Nephron progenitor cell (in vitro differentiated cells): ENCODE measurements at places on chromosomes 5 and 9.
A peak's percentile ranks its signal among the peaks of the same experiment; 100 is the strongest.

GRCh38 chr9:19516348-19516747 lies 107.5 kb downstream of the ACER2 start:
- H3K4me3 ChIP-seq, result no peak overlapping the region
- peaks cover 26% of the 10 kb centered on the region for H3K4me1 ChIP-seq
- no peak overlapping the region for H3K27ac ChIP-seq
- DNase-seq, result no peak
- no peaks in the 10 kb centered on the region for H3K27me3 ChIP-seq

DNA sequence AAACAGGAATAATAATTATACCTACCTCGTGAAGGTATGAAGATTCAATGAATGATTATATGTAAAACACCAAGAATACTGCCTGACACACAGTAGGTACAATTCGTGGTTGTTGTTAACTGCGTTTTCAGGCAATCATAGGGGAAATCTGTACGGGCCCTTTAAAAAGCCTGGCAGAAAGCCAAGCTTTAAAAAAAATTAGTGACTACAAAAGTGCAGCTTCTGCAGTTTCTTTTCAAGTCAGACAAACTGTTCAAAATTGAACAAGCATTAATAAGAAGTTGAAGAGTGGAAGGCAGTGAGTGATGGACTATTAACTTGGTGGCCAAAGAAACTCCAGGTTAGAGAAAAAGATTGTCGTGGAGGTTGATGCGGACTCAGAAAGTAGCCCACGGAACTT lies 85.9 kb upstream of the TRIO start:
- no peak overlapping the region for H3K4me3 ChIP-seq
- H3K27ac ChIP-seq, result no peak overlapping the region
- no peaks in the 10 kb centered on the region for H3K36me3 ChIP-seq
- no peak for DNase-seq
- no peaks in the 10 kb centered on the region for H3K4me1 ChIP-seq

GRCh38 chr5:172852490-172853354 lies 18.7 kb downstream of the ERGIC1 start:
- no peaks in the 10 kb centered on the region for H3K36me3 ChIP-seq
- peak overlapping the region; percentile 16 for H3K27ac ChIP-seq
- peaks cover 61% of the 10 kb centered on the region for H3K4me1 ChIP-seq
- no peaks in the 10 kb centered on the region for H3K27me3 ChIP-seq

DNA sequence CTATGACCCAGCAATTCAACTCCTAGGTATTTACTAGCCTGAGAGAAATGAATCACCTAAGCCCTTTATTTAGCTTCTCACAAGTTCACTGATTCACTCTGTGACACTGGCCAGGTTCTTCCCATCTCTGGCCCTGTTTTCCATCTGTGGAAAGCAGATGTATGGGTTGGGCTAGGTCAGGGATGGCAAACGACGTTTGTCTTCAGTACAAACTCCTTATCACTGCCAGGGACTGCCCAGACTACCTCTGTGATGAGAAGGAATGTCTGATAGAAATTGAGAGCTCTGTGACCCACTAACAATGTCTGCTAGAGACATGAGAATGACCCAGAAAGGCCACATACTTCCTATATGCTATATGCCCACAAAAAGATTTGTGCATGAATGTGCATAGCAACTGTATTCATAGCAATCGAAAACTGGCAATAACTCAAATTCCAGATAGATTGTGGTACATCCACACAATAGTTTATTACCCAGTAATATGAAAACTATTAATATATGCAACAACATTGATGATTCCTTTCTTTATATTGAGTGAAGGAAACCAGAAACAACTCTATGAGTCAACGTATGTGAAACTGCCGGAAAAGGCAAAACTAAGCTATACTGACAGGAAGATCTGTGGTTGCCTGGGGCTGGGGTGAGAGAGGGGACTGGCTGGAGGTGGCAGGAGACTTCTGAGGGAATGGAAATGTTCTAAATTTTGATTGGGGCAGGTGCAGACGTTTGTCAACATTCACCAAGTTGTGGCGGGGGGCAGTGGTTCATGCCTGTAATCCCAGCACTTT lies 32.0 kb upstream of the ADAM19 start:
- H3K27me3 ChIP-seq, result peaks cover 4% of the 10 kb centered on the region
- no peak overlapping the region for H3K27ac ChIP-seq
- no peak for DNase-seq
- peaks cover 24% of the 10 kb centered on the region for H3K4me1 ChIP-seq
- H3K4me3 ChIP-seq, result no peak overlapping the region

DNA sequence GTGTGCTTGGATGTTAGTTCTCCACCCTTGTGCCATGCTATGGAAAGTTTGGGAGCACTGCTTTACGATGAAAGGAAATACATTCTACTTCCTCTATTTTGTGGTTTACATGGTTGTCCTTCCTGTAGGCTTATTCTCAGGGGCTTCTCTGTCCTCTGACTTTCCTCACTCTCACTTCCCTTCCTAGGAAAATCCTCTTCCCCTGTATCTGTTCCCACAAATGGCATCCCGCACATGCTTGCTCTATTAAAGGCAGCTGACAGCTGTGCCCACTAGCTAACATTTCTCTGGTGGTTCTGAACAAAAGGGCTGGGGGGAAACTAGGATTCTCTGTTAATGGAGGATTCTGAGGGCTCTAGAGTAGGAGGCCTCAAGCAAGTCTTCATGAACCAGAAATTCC lies 52.4 kb downstream of the FAM170A start:
- H3K4me3 ChIP-seq, result no peak overlapping the region
- no peaks in the 10 kb centered on the region for H3K27me3 ChIP-seq
- DNase-seq, result no peak
- H3K27ac ChIP-seq, result no peak overlapping the region

DNA sequence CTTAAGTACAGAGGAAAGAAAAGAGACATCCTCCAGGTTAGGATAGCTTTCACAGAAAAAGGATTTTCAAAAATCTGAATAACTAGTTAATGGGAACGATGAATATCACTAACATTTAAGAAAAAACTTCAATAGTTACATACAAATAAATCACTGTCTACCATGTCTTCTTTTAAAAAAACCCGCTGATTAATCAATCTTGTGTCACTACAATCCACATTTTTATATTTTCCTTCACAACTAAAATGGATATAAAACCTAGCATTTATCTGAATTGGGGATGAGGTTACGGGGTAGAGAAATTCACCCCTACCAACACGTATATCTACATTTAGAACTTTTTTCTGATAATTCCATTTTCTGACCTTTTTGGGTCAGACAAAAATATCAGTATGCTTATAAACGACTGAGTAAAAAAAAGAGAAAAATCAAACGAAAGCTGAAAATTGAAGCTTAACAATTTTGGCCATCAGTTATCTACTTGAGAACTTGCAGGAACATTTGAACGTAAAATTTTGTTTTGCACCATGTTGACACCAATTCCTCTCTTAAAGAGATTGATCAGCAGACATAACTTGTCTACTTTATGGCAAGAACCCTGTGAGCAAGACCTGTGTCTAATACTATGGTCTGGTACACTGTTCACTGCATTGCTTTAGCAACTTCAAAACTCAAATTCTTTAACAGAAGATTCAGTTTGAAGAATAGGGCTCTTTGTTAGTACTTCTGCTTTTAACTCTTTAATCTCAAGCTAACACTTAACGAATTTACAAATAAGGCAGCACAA lies 4.8 kb downstream of the NR3C1 start:
- no peak overlapping the region for H3K27ac ChIP-seq
- H3K4me3 ChIP-seq, result no peak overlapping the region
- H3K36me3 ChIP-seq, result no peaks in the 10 kb centered on the region
- peaks cover 31% of the 10 kb centered on the region for H3K4me1 ChIP-seq
- no peak for DNase-seq

DNA sequence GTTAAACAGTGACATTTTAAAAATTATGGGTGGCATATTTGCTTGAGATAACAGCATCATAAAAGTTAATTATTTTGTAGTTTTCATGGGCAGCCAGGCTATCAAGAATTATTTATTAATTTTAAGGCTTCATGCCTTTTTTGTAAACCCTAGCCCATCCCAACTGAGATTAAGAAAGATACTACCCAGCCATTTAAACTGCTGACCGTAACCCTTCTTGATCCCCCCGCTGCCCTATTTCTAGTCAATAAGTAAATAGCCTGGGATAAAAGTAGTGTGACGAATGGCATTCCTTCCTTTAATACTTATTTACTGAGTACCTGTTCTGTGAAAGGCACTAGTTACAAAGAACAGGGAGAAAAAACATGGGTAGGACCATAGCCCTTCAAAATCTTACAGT lies 88.3 kb downstream of the DROSHA start:
- no peaks in the 10 kb centered on the region for H3K27me3 ChIP-seq
- no peak for DNase-seq
- H3K27ac ChIP-seq, result no peak overlapping the region
- H3K36me3 ChIP-seq, result peaks cover 65% of the 10 kb centered on the region
- no peaks in the 10 kb centered on the region for H3K4me1 ChIP-seq
- H3K4me3 ChIP-seq, result no peak overlapping the region

DNA sequence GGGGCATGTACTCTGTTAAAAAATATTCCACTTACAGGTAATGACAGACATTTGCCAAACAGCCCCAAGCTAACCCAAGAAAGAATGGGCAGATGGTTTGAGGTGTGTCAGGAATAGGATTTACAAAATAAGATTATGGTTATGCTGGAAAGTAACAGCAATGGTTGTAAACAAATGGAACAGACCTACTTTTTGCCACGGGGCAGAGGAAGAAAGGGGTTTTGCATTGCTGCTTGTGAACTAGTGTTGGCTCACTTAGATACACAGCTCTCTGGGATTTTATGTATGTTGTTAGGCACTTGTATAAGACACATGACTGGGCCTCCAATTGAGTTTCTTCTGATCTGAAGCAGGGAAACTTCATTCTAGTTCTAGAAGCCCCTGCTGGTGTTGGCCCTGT lies 191.5 kb upstream of the GDNF start:
- no peak for DNase-seq
- no peaks in the 10 kb centered on the region for H3K36me3 ChIP-seq
- no peak overlapping the region for H3K27ac ChIP-seq
- no peak overlapping the region for H3K4me3 ChIP-seq
- H3K4me1 ChIP-seq, result no peaks in the 10 kb centered on the region
- peaks cover 4% of the 10 kb centered on the region for H3K27me3 ChIP-seq

GRCh38 chr9:112078432-112078831 lies 96.7 kb downstream of the SUSD1 start:
- no peak for DNase-seq
- no peak overlapping the region for H3K27ac ChIP-seq
- no peak overlapping the region for H3K4me3 ChIP-seq
- H3K4me1 ChIP-seq, result peaks cover 8% of the 10 kb centered on the region
- H3K27me3 ChIP-seq, result no peaks in the 10 kb centered on the region

GRCh38 chr5:1644810-1645571 lies 121.2 kb upstream of the LPCAT1 start:
- no peak overlapping the region for H3K27ac ChIP-seq
- H3K4me3 ChIP-seq, result peak overlapping the region; percentile 64
- peaks cover 23% of the 10 kb centered on the region for H3K4me1 ChIP-seq
- H3K27me3 ChIP-seq, result peaks cover 75% of the 10 kb centered on the region
- no peaks in the 10 kb centered on the region for H3K36me3 ChIP-seq
- peak; percentile 90 for DNase-seq

GRCh38 chr5:112635276-112635675 lies 102.4 kb upstream of the APC start:
- no peaks in the 10 kb centered on the region for H3K36me3 ChIP-seq
- H3K4me3 ChIP-seq, result no peak overlapping the region
- peak overlapping the region; percentile 29 for H3K27ac ChIP-seq
- no peak for DNase-seq
- H3K4me1 ChIP-seq, result peaks cover 12% of the 10 kb centered on the region

DNA sequence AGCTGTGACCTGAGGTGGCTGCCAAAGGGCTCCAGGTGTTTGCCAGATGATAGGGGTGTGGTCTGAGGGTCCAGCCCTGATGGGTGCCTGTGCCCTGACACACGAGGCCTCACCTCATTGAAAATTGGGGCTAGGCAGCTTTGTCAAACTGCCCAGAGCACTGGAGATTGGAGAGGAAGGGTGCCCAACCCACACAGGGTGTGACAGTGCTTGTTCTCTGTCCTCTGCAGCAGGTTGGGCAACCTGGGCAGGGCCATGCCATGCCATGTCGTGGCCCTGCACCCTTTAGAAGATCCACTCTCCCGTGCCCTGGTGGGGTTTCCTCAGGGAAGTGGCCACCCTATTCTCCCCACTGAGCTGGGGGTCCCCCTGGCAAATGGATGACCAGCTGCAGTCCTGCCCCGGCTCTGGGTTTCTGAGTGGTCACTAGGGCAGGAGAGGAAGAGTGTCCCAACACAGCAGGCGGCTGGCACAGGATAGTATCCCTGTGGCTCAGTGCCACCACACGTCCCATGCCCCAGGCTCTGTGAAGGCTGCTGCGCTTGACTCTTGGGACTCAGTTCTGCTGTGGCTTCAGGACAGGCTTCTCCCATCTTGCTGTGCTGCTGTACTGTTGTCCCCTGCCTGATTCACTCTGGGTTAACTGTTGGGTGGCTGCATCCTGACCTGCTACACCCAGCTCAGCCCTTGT lies 100.8 kb upstream of the PITX1 start:
- no peak overlapping the region for H3K4me3 ChIP-seq
- H3K27ac ChIP-seq, result no peak overlapping the region
- peaks cover 24% of the 10 kb centered on the region for H3K27me3 ChIP-seq
- peaks cover 29% of the 10 kb centered on the region for H3K4me1 ChIP-seq
- DNase-seq, result no peak
- no peaks in the 10 kb centered on the region for H3K36me3 ChIP-seq

DNA sequence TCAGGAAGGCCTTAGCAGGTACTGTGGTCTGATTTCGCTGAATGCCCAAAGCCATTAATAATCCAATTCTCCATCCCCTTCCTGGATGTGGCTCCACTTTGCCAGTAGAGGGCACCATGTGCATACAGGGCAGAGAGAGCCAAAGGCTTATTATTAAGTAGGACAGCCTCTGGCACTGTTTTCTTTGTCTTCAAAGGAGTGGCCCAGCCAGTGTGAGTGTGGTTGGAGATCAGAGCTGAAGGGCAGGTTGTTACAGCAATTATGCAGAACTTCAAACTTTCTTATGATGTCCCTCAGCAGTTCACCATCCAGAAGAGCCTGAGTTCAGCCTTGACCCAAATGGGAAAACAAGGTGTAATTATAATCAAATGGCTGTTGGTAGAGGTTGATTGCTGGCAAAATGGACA lies 38.6 kb upstream of the CEMIP2 start:
- peak; percentile 43 for DNase-seq
- H3K27me3 ChIP-seq, result peaks cover 5% of the 10 kb centered on the region
- H3K36me3 ChIP-seq, result no peaks in the 10 kb centered on the region
- H3K4me1 ChIP-seq, result peaks cover 5% of the 10 kb centered on the region
- H3K27ac ChIP-seq, result no peak overlapping the region

DNA sequence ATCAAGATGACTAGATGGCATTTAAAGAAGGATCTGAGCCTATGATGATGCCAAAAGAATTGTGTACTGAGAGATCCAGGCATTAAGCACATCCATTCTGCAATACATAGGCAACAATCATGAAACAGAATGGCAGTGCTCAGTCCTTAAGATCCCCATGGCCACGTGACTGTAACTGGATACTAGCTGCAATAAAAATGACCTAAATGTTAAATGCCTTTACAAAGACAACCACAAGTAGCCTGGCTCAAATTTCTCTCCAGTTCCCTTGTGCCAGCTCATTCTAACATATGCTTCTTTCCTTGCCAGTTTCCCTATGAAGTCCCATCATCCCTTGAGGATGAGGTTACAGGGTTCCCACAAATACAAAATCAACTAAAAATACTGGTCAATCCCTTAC lies 148.3 kb upstream of the GHR start:
- H3K4me3 ChIP-seq, result peak overlapping the region; percentile 55
- no peaks in the 10 kb centered on the region for H3K27me3 ChIP-seq

- peaks cover 10% of the 10 kb centered on the region for H3K4me1 ChIP-seq
- H3K4me3 ChIP-seq, result no peak overlapping the region
- no peak overlapping the region for H3K27ac ChIP-seq
- H3K27me3 ChIP-seq, result peaks cover 4% of the 10 kb centered on the region
- DNase-seq, result no peak
Measured at GRCh38 chr5:132069561-132069960, 4.0 kb upstream of the CSF2 start.

GRCh38 chr9:68914751-68915150 lies 99.2 kb downstream of the PRKACG start:
- no peak for DNase-seq
- H3K36me3 ChIP-seq, result no peaks in the 10 kb centered on the region
- H3K4me1 ChIP-seq, result peaks cover 7% of the 10 kb centered on the region
